ENCODE measurements at places on chromosomes 4 and X. TPM values are rescaled to one million over a fixed set of nuclear protein-coding genes. Genes with fewer than 3 reads are reported as not detected.

DNA sequence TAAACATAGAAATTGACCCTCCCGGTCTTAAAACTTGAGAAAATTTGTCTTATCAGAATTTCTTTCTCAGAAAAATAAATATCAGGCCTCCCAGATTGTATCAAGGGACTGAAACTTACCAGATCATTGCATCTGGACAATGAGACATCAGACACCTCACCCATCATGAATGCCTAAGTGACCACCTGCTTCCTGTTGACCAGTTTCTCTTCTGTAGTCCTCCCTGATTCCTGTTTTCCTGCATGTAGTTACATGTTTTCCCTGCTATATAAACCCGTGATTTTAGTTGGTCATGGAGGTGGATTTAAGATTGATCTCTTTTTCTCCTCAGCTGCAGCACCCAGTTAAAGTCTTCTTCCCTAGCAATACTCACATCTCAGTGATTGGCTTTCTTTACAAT, 548.1 kb downstream of the PPP4R3C start:
- DNase-seq = no peak

GRCh38 chrX:19616959-19617358, 101.7 kb upstream of the MAP3K15 start:
- no peak for DNase-seq

DNA sequence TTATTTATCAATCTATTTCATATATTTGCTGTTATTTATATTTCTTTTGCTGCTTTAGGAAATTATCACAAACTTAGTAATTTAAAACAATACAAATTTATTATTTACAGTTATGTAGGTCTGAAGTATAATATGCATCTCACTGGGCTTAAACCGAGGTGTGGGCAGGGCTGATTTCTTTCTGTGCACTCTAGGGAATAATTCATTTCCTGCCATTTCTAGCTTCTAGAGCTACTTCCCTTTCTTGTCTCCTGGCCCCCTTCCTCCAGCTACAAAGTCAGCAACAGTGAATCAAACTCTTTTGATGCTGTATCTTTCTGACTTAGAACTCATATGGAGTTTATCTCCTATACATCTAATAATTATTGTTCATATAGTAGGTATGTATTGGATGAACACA, 303.5 kb upstream of the ARSJ start:
- DNase-seq = no peak

The GYG2 gene
- total RNA-seq = not detected

- no peak for DNase-seq
These were observed 202.2 kb upstream of the ETNPPL start for GRCh38 chr4:108965016-108965415.

GRCh38 chrX:146189371-146189770, 371.7 kb downstream of the SLITRK2 start:
- no peak for DNase-seq

The GPR50 gene
- total RNA-seq = not detected

DNA sequence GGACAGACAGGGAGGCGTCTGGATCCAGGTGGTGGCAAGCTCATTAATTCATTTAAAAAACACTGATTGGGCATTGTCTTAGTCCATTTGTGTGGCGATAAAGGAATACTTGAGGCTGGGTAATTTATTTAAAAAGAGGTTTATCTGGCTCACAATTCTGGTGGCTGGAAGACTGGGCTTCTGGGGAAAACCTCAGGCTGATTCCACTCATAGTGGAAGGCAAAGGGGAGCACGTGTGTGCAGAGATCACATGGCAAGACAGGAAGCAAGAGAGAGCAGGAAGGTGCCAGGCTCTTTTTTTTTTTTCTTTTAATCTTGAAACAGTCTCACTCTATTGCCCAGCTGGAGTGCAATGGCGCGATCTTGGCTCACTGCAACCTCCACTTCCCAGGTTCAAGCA, 100.2 kb upstream of the METTL14 start:
- no peak for DNase-seq

DNA sequence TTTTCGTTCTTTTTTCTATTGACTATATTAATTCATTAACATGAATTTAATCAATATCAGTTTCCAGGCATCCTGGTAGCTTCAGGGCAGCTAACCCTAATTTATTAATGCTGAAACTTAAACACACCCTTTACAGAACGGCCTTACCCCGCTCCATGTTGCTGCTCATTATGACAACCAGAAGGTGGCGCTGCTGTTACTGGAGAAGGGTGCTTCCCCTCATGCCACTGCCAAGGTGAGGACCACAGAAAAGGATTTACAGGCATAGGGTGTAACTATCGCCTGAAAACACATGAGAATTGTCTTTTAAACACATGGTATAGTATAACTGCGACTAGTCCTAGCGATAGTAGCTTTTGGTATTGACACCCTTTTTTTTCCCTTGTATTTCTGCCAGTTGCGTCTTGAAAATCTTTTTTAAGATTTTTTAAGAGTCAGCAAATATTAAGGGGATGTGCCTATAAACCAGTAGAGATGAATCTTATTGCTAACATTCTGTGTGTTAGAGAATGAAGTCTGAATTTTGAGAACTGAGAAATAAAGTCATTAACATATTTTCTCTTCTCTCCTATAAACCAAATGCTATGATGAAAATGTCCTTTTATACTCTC, 229.0 kb downstream of the ANK2 start:
- DNase-seq = peak; percentile 37

The SMARCA1 gene
- 0.38 TPM for total RNA-seq
